ENCODE measurements at places on chromosomes 2 and 18.

DNA sequence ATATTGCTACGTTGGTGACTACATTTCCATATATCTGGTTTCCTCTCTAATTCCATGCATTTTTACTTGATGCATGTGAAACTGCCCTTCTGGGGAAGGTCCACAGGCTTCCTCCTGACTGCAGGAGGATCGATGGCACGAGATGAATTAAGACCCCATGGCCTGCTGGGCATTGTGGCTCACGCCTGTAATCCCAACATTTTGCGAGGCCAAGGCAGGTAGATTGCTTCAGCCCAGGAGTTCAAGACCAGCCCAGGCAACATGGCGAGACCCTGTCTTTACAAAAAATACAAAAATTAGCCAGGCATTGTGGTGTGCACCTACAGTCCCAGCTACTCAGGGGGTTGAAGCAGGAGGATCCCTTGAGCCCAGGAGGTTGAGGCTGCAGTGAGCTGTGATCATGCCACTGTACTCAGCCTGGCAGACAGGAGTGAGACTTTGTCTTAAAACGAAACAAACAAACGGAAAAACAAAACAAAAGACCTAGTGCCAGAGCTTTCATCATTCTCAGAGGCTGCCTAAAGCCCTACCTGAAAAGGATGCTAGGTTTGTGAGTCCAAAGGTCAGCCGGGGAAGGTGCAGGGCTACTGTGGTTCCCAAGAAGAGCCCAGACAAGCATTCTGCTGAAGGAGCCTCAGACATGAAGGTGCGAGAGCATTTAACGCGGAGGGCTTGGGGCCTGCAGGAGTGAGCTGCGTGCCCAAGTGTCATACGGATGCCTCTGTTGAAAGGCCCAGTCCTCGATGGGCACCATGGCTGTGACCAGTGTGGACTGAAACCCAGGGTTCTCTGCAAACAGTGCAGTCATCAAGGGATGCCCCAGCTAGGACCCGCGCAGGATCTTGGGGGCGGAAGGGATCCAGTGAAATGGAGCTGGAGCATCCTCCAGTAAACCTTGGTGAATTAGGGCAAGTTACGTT lies 21.6 kb downstream of the GPR55 start:
- no peak for DNase-seq

- DNase-seq: no peak
Measured at GRCh38 chr18:68525091-68525490, 189.8 kb downstream of the TMX3 start.

DNA sequence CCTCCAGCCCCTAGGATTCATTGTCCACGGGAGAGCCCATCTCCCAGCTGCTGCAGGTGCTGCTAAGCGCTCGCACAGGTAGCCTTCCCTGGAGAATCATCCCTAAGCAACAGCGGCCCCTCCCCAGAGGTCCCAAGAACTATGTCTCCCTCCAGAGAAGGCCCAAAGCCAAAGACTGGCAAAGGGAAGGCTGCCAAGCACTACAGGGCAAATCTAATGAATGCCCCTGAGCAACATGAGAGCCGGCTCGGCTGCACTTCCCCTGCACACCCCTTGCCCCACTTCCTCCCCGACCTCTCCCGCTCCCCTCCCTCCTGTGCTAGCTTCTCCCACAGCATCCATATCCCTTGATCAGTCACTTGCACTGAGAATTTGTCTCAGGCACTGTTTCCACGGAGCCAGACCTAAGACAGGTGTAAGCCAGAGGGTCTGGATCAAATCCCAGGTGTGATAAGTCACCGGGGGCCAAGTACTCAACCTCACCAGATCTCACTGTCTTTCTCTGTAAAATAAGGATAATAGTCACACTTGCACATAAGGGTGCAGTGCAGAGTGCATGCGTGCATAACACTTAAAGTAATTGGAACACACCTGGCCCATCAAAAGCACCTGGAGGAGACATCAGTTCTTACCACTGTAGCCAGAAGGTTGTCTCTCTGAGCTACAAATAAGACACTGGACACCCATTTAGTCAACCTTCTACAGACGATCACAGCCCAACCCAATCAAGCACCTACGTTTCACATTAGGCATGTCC lies 20.1 kb upstream of the COL6A3 start:
- DNase-seq: no peak

DNA sequence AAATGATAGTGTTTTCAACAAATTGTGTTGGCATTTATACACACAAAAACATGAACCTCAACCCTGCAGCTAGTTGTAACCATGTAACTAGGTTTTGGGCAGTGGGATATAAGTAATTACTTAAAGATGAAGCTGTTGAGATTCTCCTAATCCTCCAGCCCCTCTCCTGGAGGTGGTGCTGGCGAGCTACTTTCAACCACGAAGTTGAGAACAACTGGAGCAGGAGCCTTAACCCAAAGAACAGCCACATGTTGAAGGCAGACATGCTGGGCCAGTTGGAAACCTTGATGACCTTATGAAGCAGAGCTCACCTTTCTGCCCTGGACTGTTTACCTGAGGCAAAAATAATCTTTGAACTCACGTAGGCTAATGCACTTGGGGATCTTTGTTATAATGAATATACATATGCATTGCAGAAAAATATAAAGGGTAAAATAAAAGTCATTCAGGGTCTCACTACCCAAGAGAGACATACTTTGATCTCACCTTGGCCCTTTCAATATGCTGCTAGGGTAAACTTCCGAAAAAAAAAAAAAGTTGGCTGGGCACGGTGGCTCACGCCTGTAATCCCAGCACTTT lies 89.6 kb upstream of the NPAS2 start:
- DNase-seq: peak; percentile 68

DNA sequence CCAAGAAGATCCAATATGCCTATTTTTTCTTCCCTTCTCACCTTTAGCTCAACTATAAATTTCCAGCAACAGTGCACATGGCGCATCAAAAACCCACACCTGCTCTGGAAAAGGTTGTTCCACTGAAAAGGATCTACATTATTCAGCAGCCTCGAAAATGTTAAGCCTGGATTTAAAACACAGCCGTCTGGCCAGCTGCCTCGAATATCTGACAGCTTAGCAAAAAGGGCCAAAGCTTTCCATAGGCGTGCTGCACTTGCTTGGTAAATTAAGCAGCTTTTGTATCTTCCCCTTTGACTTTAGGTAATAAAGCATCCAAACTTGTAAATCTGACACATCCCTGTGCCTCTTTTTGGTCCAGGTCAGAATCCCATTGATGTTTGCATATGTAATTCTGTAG lies 20.5 kb downstream of the DAPL1 start:
- DNase-seq: no peak
